T47D (cell line): ENCODE measurements at places on chromosomes 1 and 21.
A peak's percentile ranks its signal among the peaks of the same experiment; 100 is the strongest.

DNA sequence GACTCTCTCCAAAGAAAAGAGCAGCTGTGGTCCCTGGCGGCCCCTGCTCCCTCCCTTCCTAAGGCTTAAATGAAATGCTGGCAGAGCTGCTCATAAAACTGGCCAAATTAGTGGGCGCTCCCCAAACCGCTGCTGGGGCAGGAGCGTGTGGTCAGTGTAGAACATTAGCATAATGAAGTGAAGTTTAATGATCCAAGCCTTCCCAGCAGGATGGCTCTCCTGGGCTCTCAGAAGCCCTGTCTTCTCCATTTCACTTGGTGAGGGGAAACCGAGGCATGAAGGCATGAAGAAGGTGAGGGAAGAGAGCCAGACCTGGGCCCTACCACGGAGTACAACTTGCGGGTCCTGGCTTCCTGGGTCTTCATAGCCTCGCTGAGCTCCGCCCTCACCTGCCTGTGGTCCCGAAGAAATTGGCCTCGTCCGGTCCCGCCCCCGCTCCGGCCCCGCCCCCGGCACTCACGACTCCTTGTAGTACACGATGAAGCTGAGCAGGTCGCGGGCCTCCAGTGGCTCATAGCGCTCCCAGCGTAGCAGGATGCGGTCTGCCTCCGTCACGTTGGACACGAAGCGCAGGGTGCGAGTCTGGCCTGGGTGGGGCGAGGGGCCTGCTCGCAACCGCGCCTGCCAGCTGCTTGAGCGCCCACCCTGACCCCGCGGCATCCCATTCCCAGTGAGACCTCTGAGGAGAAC is 10.3 kb downstream of the INSRR start:
- no peak for DNase-seq

- DNase-seq: no peak
Observed at GRCh38 chr1:183859119-183859518, 54.2 kb downstream of the RGL1 start.

DNA sequence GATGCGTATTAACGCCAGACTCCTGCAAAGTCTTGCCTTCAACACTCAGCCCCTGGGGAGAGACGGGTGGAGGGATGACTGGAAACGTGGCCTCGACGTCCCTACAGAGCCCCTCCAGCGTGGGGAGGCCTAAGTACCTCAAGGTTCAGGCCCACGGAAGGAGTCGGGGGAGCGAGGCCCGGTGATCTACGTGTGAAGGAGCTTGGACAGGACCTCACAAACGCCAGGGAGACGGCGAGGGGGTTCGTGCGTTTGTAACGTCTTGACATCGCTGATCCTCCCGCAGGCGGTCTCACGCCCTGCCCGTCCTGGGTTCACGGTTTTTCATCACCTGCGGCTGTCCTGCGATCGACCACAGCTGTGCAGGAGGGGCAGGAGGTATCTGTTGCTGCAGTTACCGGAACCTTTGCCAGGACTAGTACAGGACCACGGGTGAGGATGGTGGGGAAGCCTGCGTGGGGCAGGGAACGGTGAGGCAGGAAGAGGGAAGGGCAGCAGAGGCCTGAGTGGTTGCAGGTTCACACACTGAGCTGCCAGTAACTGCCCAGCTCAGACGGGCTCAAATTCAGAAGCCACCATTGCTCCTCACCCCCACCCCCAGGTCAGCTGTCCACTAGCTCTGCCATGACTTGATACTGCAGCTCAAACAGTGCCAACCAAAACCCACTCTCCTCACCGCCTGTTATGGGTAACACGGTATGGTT is 889 bp upstream of the CCNL2 start:
- DNase-seq: peak; percentile 33

GRCh38 chr1:67721650-67722291 is 36.8 kb downstream of the GADD45A start:
- no peak for DNase-seq

DNA sequence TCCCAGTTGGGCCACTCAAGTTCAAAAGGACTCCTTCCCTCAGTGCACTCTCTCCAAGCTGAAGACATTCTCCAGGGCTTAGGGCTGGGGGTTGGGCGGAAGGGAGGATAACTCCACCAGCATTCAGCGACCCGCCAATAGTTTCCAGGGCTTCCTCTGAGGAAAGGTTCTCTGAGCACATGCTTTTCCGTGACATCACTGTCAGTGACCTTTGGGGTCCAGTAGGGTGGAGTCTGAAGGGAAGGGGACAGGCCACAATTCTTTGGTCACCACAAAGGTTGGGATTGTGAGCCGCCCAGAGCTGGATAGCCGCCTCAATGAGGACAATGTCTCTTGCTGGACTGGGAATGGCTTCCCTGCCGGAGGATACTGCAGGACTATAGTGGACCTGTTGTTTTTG is 22.8 kb upstream of the RXRG start:
- DNase-seq: no peak

DNA sequence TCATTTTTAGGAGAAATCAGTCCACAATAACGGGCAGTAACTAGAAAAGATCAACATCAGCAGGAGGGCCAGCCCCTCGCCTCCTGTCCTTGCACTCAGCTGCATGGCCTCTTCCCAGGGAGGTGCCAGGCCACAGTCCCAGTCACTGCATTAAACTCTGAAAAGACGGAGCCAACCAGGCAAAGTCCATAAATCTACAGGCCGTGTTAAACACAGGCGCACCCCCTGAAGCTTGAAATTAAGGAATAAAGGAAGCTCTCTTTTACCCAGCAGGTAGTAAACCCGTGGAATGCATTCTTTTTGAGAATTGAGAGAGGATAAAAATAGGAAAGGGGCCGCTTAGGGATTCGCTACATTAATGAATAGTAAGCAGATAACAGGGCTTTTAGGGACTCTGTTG is 18.4 kb downstream of the H6PD start:
- DNase-seq: no peak

- DNase-seq: peak; percentile 39
Observed at GRCh38 chr21:35933466-35933865, 126.9 kb downstream of the SETD4 start.

- DNase-seq: no peak
Observed at GRCh38 chr1:167465018-167465417, 53.3 kb downstream of the CD247 start.

DNA sequence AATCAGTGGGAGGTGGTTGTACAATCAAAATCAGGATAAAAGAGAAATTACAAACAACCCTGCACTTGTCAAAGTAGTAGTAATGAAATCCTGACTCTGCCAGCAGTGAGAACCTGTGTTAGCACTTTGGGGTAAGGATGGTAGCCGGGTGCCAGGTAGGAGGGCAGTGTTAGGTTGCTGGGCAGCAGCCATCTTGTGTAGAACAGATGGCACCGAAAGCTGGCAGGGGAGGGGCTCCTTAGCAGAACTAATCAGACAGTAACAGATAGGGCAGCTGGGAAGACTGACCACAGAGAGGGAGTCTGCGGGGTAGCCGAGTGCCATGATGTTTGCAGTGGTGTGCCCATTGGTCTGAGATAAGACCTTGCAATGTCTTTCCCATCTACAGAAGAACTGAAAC is 137.3 kb downstream of the SDCCAG8 start:
- no peak for DNase-seq

- no peak for DNase-seq
Observed at GRCh38 chr1:211371406-211372105, 44.9 kb downstream of the TRAF5 start.

- no peak for DNase-seq
Observed at GRCh38 chr1:116326486-116326885, 46.6 kb upstream of the ATP1A1 start.

- no peak for DNase-seq
Observed at GRCh38 chr1:1406101-1406820, 832 bp downstream of the MRPL20 start.

DNA sequence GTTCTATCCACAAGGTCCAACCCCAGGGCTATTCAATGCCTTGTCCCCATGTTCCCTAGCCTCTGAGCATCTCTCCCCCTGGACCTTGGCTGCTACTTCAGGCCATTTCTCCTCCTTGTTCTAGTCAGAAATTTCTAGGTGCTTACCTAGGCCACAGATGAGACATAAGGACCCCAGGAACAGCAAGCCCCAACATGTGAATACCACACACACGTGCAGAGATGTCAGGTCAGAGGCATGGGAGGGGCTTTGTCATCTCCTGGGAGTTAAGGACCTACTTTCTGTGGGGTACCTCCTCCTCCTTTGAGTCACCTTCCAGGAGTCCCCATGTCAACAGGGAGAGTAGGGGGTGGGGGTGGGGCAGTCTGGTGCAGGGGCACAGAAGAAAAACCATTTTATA is 7.1 kb upstream of the RGS16 start:
- DNase-seq: no peak

DNA sequence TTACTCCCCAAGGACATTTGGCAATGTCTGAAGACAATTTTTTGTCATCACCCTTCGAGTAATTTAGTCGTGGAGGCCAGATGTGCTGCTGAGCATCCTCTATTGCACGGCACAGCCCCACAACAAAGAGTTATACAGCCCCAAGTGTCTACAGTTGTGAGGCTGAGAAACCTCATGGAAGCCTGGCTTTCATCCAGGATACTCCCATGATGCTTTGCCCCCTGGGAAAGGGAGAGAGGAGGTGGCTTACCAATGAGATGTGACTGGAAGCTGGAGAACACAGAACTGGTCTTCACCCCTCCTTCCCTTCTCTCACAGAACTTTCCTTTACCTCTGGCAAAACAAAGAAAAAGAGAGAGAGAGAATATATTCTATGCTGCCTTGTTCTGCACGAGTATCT is 150.9 kb upstream of the VAMP3 start:
- DNase-seq: no peak

DNA sequence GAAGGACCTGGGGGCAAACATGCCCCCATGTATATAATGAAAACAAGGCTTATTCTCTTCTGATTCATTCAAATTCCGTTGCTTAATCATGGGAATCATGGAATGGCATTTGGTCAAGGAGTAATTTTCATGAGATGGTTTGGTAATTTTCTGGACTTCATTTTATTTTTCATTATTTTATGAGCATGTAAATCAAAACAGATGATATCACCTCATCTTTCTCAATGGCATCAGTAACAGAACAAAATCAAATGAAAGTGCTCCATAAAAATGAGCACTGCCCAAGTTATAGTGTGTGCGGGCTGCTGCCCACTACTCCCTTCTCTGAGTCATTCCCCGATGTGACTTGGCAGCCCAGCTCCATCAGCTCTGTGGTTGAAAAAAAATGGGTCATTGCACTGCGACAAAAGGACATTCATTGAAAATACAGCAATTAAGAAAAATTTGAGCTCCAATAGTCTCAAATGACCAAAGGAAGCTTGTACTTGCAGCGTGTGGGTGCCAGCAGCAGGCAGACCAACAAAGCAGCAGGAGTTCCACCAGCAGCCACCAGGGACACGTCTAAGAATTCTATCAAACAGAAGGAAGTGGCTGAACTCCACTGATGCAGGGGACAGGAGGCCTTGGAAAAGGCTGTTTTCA is 84.3 kb upstream of the VAV3 start:
- DNase-seq: no peak

DNA sequence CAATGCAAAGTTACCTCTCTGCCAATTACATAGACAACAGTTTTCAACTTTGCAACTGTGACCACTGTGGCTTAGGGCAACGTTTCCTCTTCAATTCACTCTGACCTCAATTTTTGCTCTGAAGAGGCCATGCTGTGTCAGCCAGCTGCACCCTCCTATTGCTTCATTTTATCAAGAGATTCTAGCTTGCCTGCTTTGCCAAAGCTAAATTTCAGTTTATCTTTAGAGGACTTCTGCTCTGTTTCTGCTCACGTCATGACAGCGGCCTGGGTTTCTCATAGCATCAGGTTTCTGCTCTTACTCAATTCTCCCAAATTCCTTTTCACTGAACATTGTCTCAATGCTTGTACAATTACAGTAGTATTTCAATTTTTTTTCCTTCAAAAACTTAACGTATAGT is 154.6 kb downstream of the PLA2G4A start:
- no peak for DNase-seq

GRCh38 chr1:162349635-162350330 is 26.9 kb downstream of the SPATA46 start:
- DNase-seq: no peak

DNA sequence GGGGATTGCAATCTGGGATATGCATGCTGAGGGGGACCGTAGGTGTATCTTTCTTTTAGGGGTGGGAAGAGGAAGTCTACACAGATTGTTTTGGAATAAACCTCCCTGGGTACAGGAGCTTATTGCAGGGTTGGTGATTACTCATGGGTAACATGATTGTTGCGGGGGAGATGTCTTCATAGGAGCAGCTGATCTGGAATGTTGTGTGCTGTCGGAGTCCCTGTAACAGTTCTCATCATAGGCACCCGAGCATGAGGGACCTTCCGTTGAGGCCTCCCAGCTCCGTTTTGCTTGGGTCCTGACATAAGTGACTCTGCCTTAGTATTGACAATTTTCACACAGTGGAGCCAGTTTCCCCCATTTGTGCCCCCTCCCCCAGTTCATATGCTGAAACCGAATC is 4.2 kb upstream of the PRXL2B start:
- DNase-seq: no peak

GRCh38 chr21:36852864-36853263 is 113.6 kb downstream of the HLCS start:
- no peak for DNase-seq

- no peak for DNase-seq
Observed at GRCh38 chr1:210827481-210827880, 306.5 kb downstream of the KCNH1 start.

GRCh38 chr1:207124389-207124788 is 20.4 kb downstream of the C4BPA start:
- DNase-seq: no peak

DNA sequence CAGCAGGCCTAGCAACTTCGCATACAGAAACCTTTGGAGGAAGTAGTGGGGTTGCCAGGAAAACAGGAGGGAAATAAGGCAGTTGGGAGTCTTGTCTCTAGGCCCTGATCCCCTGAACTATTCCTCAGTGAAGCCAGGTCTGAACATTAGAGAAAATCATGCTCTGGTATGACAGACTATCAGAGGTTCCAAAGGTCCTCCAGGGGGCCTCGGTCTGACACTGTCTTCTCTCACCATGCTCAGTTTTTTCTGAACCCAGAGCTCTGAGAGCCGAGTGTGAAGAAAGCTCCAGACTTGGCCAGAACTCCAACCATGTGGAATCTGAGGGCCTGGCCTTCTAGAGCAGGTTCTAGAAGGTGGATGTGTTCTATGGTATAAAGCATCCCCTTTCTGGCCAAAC is 4.0 kb downstream of the TOMM40L start:
- no peak for DNase-seq
